SK-N-MC (cell line): ENCODE measurements at places on chromosomes 6 and 20.

DNA sequence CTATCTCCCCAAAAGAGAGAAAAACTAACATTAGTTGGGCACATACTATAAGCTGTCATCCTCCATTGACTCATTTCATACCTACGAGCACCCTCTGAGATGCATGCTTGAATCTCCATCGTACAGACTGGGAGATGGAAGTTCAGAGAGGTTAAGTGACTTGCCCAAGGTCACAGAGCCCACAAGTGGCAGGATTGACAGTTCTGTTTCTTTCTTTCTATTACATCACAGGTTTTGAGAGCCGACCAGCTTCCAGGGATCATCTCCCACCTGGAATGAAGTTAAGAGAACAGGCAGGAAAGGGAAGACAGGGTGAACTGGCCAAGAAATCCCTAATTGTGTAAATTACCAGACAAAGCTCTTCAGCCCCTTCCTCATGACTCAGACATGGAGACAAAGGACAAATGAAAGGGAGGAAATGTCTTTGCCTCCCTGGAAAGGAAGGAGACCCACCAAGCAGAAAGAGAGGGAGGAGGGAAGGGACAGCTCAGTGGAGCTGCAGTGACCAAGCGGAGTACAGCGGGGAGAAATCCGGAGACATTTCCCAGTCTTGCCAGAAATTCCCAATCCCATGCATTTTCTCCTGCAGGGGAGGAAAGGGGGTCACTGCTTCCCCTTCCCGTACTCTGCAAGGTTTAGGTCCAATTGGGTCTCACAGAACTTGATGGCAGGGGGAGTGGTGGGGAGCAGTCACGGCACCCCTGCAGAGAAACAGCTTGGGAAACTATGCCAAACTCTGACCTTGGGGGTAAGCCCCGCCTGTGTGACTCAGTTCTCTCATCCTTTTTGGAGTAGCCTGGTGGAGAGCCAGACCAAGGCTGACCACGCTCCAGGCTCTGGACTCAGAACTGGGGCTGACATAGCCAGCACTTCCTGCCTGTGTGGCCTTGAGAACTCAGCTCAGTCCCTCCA lies 154.3 kb downstream of the ANKRD60 start:
- no peak for DNase-seq

DNA sequence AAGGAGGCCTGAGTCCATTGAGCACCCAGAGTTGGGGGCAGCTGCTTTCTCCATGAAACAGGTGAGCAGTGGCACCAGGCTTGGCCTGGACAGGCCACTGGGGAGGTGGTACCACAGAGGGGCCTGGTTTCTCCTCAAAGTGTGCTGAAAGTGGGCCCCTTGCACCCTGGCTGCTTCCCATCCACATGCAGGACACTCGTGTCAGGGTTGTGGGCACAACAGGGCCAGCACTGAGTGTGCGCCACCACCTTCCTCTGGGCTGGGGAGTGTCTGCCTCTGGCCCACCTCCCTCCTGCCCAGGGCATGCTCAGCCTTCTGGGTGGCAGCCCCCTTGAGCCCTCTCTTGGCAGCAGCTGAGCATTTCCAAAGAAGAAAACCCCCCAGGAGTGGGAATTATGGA lies 5.2 kb upstream of the SLC22A1 start:
- no peak for DNase-seq

- peak; percentile 2 for DNase-seq
Observed at GRCh38 chr6:146258206-146258605, 229.3 kb downstream of the GRM1 start.

GRCh38 chr6:100998111-100998510 lies 117.0 kb upstream of the ASCC3 start:
- DNase-seq, result no peak

DNA sequence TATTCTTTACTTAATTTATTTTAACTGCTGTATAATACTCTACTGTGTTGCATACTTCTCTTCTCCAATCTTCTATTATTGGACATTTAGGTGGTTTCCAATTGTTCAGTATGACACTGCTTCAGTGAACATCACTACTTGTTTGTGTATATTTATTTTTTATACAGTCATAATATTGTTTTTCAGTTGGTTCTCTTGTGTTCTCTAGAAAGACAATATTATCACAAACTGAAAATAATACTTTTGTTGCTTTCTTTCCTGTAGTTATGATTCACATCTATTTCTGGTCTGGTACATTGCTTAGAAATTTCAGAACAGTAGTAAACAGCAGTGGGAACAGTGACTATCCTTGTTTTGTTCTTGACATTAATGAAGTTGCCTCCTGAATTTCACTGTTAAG lies 62.8 kb upstream of the GTSF1L start:
- DNase-seq, result no peak

DNA sequence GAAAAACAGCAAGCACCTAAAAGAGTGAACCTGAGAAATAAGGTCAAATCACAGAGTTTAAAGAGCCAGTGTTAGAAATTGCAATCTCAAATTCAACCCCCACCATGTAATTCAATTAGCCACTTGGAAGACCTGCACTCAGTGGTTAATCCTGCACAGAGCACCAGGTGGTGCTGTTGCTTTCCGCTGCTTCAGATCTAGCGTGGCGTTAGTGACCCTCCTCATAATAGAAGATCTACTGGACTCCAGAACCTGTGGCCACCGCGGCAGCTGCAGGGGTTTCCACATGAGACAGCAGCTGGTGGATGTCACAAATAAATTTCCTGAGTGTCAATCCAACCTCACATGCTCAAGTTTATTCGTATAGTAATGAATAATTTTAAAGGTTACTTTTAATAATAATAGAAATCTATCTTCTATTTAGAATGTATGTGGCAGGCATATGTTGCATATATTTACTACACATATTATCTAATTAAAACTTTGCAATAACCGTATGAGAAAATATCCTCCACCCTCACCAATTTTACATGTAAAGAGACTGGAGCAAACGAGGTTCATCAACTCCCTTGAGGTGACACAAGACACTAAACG lies 84.4 kb downstream of the SYNE1 start:
- DNase-seq, result peak; percentile 50

- DNase-seq, result no peak
Observed at GRCh38 chr6:159969204-159969912, 476 bp downstream of the IGF2R start.

DNA sequence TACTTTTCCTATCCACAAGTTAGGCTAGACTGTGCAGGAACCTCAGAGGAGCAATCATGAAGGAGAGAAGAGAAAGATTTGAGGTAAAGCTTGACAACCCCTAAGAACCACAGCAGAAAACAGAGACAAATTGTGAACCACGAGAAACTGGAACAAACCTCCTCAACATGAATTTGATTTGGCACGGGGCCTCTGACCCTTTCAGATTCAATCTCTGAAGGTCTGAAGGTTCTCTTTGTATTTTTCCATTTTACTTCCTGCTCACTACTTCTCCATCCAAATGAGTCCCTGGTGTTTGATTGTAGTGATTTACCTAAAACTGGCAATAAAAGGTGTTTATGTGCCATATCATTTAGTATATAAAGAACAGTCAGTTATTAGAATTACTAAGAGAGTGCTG lies 126.1 kb upstream of the STXBP5 start:
- no peak for DNase-seq

DNA sequence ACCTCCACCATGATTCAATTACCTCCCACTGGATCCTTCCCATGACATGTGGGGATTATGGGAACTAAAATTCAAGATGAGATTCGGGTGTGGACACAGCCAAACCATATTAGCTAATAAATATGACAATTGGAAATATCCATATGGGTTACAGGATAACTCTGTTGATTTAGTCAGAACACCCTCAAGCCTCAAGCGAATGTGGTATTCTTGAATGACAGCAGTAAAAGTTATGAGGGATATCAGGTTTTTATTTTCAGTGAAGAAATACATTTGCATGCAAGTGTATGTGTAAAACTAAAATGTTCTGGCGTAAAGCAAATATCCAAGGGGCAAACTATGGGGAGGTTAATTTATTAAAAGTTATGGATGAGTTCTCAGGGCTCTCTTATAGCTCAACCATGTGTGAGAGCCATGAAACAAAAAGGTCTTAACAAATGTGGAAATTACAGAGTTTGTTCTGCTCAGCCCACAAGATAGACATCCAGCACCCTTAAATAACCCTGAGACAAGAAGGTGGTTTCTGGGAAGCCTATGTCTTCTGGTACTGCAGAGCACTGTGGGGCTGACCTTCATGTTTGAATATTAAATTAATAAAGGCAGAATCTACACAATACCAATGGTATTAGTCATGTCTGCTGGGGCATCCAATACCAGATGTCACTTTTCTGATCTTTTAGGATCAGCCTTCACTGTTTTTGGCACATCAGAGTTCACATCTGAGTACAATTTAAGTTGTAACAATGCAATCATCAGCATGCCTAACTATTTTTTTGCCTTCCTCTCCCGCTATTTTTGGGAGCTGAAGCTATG lies 370.5 kb upstream of the RSPO3 start:
- no peak for DNase-seq

- DNase-seq, result no peak
Observed at GRCh38 chr6:24861934-24862333, 63.2 kb upstream of the ARMH2 start.

DNA sequence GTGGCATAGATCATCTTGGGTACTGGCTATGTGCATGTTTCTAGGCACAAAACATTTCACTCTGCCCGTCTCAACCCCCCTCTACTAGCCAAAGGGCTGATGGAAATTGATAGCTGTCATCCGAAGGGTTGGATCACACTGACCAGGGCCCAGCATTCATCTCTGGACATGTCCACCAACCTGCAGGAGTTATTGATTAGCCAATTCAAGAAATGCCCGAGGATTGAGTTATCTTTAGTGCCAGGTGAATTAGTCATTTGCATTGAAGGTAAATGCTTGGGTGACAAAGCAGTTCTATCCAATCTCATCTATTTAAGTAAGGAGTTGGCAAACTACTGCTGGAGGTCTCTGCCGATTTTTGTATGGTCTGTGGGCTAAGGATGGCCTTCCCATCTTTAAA lies 80.1 kb downstream of the CD164 start:
- DNase-seq, result no peak

- no peak for DNase-seq
Observed at GRCh38 chr6:46291275-46291633, 120.5 kb upstream of the ENPP5 start.

DNA sequence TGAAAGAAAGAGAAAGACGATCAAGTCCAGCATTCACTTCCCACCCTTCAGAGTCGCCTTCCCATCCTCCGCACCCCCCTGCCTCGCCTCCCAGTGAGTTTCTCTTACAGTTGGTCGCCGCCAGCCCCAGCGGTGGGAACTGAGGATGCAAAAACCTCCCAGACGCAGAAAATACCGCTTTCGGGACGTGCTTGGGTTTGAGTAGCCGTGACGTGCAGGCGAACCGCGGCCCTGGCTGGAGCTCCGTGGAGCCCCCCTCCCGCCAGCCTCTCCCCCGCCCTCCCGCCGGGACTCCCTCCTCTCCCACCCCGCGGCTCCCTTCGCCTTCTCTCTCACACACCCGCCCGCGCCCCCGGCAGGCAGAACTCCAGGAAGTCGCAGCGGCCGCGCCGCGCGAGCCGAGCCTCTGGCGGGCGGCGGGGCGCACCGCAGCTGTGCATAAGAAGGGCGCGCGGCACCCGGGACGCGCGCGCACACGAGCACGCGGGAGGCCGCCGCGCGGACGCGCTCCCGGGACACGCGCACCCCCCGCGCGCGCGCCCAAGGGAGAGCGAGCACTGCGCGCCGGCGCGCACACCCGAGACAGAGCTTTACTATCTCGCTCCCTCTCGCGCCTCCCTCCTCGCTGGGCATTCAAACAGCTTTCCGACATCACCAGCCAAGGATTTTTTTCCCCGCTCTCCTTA lies at the start of gene ADGRB3:
Gene ADGRB3 (plus strand): TSS at position 557 of the 686 bp plus-strand sequence. CDS start 3,394 bp downstream, outside the sequence.
- no peak for DNase-seq

GRCh38 chr6:5287205-5287965 lies 26.1 kb downstream of the FARS2 start:
- DNase-seq, result no peak

- DNase-seq, result no peak
Observed at GRCh38 chr6:146149770-146150169, 120.9 kb downstream of the GRM1 start.

DNA sequence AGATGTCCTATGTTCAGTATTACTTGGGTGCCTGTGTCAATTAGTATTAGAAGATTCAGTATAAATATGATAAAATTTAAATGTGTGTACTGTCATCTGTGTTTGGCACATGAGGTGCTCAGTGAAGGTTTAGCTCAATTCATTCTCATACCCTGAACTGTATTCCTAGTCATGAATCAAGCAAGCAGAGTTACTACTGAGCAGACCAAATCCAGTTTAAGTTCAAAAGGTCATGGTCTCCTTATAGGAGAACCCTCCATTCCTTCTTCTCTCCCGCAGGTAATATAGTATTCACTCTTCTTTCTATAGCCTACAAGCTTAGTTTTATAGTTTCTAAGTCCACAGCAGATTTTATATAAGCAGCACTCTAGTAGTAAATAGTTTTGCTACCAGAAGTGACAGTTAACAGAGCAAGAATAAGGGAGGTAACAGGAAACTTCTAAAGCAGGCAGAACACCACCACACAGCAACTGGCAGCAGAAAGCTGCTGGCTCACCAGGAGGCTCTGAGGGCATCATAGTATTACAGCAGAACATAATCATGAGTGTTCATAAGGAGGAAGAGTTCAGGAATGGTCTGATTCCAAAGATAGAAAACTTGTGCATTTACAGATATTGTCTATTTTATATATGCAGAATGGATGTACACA lies 133.2 kb downstream of the SLC16A10 start:
- DNase-seq, result no peak

GRCh38 chr6:85866370-85866730 lies 223.7 kb upstream of the SYNCRIP start:
- DNase-seq, result no peak

DNA sequence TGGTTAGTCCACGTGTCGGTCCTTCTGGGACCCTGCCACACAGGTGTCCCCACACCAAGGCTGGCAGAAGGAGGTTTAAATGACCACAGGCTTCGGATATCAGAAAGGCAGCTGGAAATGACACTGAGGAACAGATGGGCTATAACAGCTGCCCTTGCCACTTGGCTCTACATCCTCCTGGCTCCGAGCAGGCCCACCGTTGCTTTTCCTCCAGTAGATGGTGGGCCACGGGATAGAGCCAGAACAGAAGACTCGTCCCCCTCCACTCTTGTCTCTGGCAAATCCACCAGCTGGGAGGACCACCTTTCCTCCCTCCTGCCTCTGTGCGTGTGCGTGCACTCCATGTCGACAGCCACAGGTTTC lies 17.6 kb downstream of the WRNIP1 start:
- no peak for DNase-seq

GRCh38 chr6:30885999-30886896 lies 1.9 kb downstream of the DDR1 start:
- DNase-seq, result no peak

- DNase-seq, result no peak
Observed at GRCh38 chr20:10924644-10925201, 250.9 kb upstream of the JAG1 start.

- no peak for DNase-seq
Observed at GRCh38 chr20:64210656-64211369, 44.7 kb upstream of the PCMTD2 start.

- no peak for DNase-seq
Observed at GRCh38 chr6:50305660-50306059, 255.9 kb upstream of the DEFB112 start.
